T-helper 17 cell (primary cell): ENCODE measurements at places on chromosomes 13 and 19.

- no peak for DNase-seq
These were observed 115.9 kb downstream of the ABCC4 start for GRCh38 chr13:95185311-95185710.

DNA sequence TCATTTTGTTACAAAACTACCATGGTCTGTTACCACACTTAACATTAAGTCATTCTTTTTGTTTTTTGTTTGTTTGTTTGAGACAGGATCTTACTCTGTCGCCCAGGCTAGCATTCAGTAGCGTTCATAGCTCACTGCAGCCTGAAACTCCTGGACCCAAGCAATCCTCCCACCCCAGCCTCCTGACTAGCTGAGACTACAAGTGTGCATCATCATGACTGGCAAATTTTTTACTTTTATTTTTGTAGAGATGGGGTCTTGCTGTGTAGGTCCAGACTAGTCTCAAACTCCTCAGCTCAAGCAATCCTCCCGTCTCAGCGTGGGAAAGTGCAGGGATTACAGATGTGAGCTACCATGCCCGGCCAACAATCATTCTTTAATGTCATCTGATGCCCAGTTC is 3.3 kb downstream of the ALDH16A1 start:
- no peak for DNase-seq

DNA sequence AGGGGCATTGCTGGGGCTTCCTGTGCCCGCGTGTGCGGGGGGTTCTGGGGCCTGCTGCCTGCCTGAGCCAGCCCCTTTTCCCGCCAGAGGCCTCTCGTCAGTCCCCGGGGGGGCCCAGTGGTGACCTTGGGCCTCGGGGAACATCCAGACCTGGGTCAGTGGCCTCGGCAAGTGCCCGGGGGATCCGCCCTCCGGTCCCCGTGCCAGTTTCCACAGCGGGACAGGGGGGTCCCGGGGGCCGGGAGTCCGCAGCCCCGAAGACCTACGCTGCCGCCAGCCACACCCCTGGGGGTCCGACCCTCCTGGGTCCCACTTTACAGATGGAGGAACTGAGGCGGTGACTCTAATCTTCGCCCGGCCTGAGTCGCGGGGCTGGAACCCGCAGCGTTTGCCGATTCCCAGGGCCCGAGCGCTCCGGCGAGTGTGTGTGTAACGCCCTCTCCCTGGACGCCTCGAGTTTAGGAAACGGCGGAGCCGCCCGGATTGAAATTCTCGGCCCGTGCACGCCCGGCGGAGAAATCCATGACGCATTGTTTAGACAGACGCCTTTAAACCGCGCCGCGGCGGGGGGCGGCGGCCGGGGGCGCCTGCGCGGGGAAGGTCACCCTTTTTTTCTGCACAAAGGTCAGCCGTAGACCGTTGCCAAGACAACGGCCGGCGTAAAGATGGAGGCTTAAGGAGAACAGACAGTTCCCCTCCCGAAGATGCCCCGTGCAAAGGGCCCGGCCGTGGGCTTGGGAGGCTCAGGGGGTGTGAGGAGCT is 39.3 kb downstream of the EFNA2 start:
- DNase-seq, result no peak

DNA sequence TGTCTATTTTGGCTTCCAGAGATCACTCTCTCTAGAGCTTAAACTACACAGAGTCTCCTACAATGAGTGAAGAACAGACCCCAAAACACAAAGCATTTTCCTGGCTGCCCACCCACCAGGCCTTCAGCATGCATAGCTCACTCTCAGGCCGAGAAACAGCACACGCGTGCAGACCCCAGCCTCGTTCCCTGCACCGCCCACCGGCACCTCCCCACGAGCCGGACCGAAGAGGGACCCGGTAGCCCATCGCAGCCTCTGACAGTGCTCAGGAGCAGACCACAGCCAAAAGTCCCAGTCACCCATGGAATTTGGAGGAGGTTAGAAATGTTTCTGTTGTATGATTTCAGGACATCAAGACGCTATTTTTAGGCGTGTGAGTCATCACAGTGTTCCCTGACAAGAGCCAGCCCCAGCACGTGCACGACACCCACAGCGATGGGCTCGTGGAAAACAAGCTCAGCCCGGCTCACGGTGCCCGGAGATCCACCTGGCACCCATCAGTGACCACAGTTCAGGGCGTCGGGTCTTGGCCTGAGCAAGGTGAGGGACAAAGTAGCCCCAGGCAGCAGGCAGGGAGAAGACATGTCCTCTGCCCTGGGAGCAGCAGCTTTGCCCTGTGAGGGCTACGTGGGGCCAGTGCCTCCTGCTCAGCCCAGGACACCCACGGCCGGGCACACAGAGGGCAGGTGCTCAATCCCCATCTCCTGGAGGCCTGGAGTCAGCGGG is 50.1 kb upstream of the SPACA7 start:
- no peak for DNase-seq

DNA sequence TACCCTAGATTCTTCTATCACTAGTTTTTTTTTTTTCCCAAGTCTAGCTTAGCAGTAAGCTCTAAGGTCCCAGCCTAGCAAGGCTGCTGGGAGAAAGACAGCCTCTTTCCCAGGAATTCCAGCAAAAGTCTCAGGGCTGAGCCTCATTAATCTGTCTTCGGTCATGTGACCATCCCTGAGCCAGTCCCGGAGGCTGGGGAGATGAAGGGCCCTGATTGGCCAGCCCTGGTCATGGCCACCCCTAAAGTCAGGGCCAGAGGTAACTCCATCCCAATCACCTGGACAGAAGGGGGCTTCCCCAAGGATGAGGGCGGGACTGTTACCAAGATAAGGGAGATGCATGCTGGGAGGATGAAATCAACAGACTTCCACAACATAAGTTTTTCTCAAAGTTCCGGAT is 43.3 kb downstream of the CCNE1 start:
- no peak for DNase-seq

DNA sequence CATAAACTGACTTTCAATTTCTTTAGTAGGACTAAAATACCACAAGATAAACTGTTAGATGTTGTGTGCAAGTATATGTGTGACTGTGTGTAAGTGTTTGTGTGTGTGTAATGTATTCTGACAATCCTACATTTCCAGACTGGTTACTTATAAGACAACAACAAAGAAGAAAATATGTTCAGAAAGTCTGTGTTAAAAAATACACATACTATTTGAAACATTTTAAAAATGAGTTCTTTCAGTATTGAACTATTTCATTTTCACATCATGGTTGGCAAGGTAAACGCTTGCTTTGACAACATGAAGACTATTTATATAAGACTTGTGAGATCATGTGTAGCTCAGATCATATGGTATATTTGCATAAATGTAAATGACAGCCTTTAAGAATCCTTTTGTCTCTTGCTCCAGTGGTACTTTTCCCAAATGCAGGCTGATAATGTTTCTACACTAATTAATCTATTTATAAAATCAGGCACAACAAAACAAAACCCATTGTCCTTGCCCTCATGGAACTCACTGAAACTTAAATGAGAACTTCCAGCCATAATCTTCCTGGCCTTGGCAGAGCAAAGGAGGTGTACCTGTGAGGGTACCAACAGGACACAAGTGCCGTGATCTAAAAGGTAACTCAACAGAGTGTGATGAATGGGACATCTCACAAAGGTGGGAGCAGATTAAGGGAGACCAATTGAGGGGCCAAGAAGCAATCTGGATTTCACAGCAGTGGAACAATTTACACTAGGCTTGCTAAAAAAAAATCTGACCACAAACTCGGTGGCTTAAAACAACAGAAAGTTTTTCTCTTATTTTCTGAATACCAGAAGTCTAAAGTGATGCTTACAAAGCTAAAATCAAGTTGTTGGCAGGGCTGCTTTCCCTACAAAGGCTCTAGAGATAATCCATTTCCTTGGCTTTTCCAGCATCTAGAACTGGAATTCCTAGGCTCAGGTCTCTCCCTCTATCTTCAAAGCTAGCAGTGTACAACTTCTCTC is 349.0 kb downstream of the TBC1D4 start:
- DNase-seq, result no peak
